NCI-H2029 (cell line): ENCODE measurements at places on chromosomes 6 and 20.

DNA sequence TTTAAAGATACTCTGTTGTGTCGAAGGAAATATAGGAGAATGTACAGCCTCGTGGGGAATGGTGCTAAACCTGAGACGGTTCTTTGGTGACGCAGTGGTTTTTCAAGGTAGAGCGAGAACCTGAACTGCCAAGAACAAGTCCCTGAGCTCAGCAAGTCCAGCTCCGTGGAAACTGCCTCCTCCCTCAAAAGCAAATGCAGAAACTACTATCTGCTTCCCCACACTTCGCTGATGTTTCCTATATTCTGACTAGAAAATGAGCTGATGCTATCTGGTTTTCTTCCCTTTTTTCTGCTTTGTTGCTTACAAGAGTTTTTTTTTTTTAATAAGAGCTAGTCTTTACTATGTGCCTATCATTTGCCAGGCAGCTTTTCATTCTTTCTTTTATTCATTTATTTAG lies 85.3 kb upstream of the LY86 start:
- DNase-seq = no peak

DNA sequence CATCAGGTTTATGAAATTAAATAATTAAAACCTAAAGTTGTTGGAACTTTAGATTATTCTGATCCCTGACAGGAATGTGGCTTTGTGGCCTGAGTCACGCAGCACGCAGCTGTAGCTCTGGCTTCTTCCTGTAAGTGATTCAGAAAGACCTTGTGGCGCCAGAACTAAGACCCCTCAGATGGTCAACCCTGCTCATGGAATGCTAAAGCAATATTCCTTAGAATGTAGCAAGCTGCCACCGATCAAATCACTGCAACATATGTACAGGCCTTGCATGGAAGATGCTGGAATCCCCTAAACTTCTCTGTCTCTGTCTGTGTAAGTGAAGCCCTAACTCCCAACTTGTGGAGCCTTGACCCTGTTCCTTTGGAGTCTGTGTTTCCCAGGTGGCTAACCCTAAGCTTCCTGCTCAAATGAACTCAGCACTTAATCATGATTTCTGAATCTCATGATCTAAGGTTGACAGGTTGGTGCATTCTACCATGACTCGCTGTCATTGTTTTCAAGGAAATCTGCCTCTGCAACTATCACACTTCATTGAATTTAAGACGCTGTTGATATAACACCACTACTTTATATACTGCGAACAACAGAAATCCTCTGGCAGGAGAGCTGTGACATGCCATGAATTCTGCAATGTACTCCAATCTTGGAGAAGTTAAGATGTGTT lies 111.2 kb upstream of the CST7 start:
- DNase-seq = no peak

DNA sequence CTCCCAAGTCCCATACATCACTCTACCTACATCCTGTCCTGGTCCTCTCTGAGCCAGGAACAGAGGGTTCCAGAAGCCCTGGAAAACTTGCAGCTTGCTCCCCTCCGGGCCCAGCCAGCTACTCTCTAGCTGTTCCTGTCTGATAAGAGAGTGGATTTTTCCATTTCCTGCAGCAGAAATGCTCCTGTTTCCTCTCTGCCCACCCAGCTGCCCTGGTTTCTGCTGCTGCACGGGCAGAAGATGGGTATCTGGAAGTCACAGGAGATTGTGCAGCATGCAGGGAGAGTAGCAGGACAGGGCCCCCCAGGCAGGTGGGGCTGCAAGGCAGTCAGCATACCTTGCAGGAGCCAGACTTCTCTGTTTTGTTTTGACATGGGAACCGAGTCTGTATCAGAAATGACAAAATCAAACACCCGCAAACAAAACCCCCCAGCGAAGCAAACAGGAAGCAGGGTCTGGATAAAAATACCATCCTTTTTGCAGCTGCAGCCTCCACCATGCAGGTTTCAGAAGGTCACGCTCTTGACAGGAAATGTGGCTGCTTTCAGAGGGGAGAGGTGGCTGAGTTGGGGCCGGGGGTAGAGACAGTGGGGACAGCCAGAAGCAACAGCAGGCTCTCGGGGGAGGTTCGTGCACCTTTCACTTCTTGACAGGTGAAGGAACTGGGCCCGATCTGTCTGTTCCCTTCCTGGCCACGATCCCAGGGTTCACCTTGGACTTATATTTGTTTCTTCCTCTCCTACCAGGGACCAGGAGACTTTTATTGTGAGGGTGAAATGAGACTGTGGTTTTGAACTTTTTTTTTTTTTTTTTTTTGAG lies 50.8 kb upstream of the FAM83D start:
- no peak for DNase-seq

DNA sequence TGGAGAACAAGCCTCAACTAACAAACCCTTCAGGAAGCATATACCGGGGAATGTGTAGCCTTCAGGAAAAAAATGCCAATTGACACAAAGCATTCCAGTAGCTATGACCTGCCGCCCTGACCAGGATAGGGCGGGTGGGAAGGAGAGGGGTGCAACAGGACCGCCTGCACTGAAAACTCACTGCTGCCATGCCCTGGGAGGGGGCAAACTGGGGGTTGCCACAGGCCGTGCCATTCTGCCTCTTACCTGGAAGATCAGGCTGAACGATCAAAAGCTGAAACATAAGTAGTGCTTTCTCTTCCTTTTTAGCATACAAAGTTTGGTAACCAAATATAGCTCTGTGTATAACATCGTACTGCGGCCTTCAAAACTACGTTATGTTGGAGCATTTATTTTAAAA lies 21.7 kb downstream of the NR2E1 start:
- DNase-seq = no peak

DNA sequence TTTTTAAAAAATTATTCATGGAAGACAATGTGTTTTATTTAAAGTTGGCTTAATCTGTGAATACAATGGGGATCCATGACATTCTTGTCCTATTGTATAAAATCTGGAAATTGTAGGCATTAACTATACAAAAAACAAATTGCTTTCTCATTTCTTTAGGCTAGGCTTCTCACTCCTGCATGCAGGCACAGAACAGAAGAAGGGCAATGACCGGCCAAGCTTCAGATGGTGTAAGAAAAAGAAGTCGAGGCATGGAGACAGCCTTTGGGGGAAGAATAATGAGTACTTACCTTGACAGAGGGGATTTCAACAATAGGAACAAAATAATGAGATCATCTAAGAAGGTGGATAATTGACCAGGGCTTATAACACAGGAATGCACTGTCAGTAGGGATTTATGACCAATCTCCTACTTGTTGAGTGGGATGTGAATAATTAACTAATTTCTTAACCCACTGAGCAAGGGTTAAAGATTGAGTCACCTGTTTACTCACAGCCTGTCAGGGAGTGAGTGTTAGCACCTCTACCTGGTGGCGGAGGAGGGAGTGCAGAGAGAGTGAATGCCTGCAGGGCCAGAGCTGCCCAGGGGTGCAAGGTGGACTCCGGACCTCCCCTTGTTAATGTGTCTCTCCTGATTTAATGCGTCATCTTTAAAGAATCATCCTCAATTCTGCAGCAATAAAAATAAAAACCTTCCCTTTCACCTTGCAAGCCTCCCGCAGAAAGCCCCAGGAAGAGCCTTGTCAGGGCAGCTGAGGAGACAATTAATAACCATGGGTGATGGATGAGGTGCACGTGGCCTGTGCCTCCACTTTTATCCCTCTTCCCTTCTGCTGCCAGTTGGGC lies 3.9 kb downstream of the SLC22A2 start:
- no peak for DNase-seq

GRCh38 chr6:133768656-133769295 lies 120.1 kb upstream of the TCF21 start:
- DNase-seq = no peak

DNA sequence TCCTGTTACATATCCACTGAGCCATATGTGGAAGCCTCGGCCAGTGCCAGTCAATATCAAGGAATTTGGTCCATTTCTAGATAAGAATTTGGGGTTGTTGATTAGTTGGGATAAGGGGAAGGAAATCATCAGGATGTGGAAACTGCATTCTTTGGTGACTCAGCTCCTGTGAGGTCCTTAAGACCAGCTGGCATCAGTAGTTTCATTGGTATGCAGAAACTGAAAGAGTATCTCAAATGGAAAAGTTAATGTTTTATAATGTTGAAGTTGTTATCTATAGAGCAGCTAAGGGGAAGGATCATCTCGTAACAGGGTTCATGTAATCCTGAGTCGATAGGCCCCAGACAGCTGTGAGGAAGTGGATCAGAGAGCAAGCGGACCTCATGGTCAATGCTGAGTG lies 87.9 kb upstream of the PRND start:
- DNase-seq = no peak

- no peak for DNase-seq
These were observed 172.4 kb upstream of the SASH1 start for GRCh38 chr6:148170286-148170685.

- no peak for DNase-seq
These were observed 29.9 kb downstream of the FBXO5 start for GRCh38 chr6:152952866-152953509.

DNA sequence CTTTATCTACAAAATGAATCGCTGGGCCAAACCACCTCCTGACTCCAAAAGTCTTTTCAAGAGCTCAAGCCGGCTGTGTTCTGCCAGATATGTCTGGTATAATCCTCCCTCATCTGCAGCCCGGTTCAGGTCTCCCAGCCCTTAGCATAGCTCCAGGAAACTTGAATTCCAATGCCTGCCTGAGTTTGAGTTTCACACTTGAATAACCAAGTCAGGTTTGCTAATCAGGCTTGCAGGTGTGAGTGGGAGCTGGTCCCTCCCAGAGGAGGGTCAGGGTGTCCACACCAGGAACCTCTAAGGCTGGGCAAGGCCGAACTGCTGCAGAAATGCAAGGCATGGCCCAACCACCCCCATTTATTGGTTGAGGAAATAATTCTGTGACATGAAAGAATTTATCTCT lies 96.6 kb downstream of the TMEM242 start:
- no peak for DNase-seq

DNA sequence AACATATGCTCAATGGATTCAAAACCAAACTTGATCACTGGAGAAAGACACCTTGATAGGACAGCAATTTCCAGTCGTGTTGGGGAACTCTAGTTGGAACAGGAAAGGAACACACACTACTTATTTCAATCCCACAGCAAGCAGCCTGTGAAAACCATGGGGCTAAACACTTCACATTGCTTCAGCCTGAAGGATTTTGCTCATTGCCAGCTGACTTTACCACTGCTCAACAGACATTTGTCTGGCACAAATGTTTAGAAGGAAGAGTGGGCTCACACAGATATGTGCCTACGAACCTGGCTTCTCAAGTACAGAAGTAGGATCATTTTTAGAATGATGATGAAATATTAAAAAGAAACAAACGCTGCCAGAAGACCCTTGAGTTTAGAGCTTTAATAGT lies 598.1 kb downstream of the PHF3 start:
- DNase-seq = no peak

- no peak for DNase-seq
These were observed 150.4 kb downstream of the MRPL14 start for GRCh38 chr6:43976706-43977403.

DNA sequence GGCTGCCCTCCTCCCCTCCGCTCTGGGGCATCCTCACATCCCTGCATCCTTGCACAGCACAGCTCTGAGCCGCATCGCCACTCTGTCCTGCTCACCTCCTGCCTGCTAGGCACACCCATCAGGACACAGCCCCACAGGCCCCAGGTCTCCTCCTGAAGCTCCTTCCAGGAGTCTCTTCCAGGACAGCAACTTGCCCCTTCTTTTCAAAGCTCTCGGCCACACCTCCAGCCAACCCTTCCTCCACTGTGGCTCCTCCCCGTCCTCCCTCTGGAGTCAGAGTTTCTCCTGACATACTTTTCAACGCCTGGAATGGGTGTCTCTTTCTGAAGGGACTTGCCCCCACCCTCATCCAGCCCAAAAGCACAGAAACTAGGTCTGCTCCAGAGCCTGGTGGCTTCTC lies 77.3 kb downstream of the SLC23A2 start:
- DNase-seq = no peak

DNA sequence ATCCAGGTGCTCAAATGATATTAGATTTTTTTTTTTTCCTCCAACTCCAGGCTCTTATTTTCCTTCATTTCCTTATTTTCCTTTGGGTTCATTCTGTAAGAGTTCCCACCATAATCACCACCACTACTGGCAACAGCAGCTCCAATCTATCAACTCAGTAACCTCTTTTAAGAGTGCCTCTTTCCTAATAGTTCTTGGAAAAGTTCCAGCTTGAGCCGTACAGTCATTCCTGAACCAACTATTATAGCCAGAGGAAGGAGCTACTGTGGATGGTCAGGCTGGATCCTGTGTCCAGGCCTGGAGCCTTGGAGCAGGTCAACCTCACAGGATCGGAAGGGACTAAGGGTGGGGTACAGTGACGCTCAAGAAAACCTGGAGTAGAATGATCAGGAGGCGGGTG lies 4.2 kb upstream of the ANGPT4 start:
- no peak for DNase-seq

GRCh38 chr6:143536461-143536865 lies 24.9 kb upstream of the FUCA2 start:
- no peak for DNase-seq

- no peak for DNase-seq
These were observed 324.4 kb downstream of the CENPW start for GRCh38 chr6:126664271-126664670.

GRCh38 chr6:50819466-50819903 lies 814 bp downstream of the TFAP2B start:
- DNase-seq = no peak

DNA sequence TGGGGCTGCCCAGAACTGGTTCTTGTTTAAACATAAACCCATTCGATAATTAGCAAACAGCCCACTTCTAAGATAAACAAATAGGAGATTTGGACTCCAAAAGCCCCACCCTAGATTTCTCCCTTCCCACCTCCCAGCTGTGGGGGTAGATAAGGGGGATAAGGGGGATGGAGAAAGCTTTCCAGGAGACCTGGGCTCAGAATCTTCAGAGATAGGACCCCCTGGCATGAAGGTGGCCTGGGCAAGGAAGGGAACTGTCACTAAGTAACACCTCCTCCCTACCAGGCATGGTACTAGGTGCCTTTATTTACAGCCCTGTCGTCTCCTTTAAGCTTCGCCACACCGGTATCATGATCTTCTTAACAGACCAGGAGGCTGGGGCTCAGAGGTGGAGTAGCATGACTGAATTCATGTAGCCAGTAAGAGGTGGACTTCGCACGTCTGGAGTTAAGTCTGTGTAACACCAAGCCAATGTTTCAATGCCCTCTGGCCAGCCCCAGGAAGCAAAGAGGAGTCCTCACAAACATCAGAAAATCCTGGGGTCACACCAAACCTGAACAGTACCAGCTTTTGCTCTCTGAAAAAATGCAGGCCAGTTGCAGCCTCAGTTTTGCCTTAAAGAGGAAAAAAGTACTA lies 4.6 kb downstream of the SDC4 start:
- DNase-seq = peak; percentile 90

DNA sequence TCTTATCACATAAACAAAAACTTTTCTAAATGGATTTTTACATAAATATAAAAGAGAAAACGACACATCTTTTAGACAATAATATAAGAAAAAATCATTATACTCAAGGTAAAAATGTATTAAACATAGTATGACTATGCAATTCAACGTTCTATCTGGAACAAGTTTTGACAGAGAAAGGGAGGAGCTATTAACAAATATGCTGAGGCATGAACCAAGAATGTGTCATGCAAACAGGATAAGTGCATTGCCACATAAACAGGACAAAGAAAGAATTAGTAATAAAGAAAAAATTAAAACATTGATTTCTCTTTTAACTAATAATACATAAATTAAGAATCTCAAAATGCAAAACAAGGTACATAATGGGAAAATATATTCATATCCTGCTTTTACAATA lies 1353.4 kb upstream of the GJE1 start:
- no peak for DNase-seq

- peak; percentile 26 for DNase-seq
These were observed 21.0 kb downstream of the SRSF3 start for GRCh38 chr6:36615018-36615761.
